Activated CD4-positive, CD25-positive, alpha-beta regulatory T cell treated with anti-CD3 and anti-CD28 coated beads, Interleukin-2, amount 50 U/mL, for 24 hours (primary cell): ENCODE measurements at places on chromosomes 5 and 9.

DNA sequence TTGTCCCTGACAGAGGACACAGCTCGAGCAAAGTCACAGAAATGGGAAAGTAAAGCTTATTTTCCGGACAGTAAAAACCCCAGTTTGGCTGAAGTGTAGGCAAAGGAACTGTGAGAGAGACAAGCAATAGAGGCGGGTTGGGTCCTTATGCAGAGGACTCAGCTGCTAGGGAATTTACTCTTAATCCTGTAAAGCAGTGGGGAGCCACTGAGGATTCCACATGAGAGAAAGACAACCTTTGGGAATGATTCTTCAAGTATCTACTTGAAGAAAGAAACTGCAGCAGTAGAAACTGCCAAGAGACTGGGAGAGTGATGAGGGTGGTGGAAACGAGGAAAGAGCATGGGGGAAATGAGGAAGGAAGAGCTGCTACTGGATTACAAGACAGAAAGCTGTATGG, 20.2 kb downstream of the ASTN2 start:
- ATAC-seq: no peak

- ATAC-seq: no peak
These were observed 18.6 kb downstream of the BRD3 start for GRCh38 chr9:134049236-134049635.

GRCh38 chr9:1421436-1421835, 371.3 kb downstream of the DMRT2 start:
- no peak for ATAC-seq

DNA sequence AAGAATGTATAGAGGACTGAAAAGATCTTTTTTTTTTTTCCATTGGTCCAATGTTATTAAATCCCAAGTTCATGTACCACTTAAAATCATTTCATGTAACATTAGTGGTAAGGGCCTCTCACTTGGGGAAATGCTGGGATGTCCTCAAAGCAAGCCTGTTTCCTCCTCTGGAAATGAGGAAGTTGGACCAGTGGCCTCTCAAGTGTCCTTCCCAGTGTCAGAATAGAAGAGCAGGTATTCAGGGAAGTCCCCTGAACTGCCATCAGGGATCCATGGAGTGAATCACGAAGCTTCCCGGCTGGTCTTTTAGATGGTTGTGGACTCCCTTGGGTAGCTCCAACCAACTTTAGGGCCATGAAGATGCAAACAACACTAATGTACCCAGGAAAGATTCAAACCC, 55.2 kb upstream of the AFAP1L1 start:
- ATAC-seq: no peak

DNA sequence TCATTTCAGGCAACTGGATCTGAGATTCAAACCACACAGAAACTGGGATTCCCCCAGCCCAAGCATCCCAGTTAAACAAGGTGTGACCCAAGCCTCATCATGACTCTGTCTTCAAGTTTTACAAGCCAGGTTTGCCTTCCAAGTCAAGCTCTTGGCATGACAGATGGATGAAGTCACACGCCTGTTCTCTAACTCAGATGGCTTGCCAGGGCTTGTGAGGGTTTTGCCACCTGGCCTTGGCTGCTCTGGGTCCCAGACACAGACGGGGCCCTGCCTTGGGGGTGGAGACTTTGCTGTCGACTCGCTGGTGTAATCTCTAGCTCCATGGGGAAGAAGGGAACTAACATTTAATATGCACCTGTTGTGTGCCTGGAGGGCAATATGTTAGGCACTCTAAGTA, 95.8 kb upstream of the RARS1 start:
- ATAC-seq: no peak

- no peak for ATAC-seq
These were observed 79.4 kb upstream of the UNC5A start for GRCh38 chr5:176730815-176731475.

- ATAC-seq: no peak
These were observed 203.7 kb downstream of the GLIS3 start for GRCh38 chr9:4096121-4096520.

- ATAC-seq: no peak
These were observed 46.6 kb downstream of the TMEM252 start for GRCh38 chr9:68493958-68494577.

DNA sequence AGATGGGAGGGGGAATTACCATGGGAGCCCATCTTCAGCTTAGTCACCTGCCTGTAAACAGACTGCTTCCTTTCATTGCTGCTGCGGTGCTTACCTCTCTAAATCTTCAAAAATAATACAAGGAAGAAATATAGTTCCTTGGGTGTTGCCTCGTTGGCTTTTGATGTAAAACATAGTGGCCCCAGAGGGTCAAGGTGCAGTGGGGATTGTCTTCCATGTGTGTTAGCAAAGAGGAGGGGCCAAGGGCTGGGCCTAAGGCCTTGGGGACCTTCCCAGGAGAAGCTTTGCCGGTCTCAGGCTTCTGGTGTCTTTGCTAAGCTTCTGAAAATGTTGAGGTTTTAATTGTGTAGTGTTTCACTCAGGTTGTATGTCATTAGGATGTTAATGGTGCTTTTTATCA, 90.0 kb downstream of the PDE8B start:
- no peak for ATAC-seq

DNA sequence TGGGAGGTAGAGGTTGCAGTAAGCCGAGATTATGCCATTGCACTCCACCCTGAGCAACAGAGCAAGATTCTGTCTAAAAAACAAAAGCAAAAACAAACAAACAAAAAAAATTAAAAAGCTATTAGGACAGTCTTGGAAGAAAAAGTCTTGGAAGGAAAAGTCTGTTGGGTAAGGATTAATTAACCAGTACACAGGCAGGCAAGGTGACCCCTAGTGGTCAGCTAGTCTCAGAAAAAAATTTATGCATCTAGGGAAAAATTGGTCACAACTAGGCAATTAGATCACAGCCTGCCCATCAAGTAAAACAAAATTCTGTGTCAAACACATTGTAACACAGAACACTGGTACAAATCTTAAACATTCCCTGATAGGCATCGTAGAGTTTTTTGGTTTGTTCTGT, 6.7 kb upstream of the ANKRD18B start:
- ATAC-seq: no peak

DNA sequence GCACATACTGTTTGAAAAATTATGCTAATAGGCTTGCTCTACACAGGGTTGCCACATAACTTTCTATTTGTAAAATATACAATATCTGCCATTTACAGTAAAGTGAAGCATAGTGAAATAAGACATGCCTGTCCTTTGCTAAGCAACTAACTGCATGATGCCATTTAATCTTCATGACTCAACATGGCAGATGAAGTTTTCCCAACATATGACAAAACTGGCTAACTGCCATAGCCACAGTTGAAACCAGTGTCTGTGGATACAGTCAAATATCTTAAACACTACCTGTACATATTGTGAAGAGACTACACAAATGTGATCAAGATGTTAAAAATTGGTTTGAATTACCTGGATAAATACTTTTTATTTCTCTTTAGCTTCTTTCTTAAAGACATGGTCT, 3.1 kb upstream of the DMAC1 start:
- no peak for ATAC-seq

DNA sequence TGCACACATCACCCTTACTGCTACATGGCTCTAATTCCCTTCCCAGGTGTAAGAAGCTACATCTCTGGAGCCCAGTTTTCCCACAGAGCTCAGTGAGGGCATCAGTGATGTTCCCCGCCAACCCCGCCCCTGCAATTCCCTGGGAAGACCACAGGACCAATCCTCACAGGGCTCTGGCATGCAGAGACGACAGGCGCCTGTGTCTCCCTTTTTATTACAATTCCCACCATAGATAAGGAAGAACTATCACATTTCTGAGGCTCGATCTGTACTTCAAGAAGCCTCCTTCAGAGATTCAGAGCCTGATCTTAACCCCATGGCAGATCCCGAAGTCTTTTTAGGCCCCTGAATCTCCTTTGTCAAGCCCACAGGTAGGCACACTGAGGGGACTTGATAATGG, at the start of gene OR1L6:
OR1L6 (plus strand) TSS at position 301 of the 400 bp plus-strand sequence. CDS start 7,545 bp downstream, outside the sequence.
- ATAC-seq: no peak

GRCh38 chr5:50791813-50792212, 125.4 kb downstream of the PARP8 start:
- ATAC-seq: no peak

DNA sequence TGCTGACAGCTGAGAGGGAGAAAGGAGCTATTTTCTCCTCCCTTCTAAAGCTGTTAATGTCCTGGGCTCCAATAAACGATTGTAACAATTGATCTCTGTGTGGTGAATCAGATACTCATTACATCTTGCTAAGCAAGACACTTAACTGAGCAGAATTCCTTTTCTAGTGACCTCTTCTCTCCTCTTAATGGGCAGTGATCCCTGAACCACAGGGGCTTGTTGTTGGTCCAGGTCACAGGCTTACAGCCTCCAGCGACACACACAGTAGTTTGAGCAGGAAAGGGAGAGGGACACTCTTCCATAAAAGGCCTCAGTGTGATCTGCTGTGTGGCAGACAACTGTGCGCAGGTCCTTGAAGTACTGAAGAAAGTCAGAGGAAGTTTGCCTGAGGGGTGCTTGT, 58.5 kb upstream of the MYO10 start:
- ATAC-seq: no peak

- no peak for ATAC-seq
These were observed 17.8 kb upstream of the ERMP1 start for GRCh38 chr9:5850724-5851122.

DNA sequence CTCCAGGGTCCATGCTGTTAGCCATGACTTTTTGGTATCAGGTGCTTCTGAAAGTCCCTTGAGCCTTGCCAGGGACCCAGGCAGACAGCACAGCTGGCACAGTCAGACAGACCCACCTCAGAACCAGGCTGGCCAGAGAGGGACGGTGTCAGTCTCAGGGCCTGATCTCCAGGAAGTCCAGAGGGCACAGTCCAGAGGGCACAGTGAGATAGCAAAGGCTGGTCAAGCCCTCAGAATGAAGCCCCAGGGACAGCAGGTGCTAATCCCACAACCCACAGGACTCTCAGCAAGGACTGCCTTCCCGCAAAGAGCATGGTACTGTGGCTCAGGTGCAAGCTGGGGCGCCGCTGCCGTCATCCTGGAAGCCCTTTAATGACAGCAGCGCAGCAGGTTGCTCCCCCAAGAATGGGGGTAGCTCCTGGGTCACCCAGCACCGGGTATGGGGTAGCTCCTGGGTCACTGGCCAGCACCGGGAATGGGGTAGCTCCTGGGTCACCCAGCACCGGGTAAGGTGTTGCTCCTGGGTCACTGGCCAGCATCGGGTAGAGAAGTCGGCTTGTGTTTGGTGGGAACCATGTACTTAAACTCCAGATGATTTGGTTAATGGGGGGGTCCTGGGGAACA, 105.6 kb upstream of the PHYKPL start:
- no peak for ATAC-seq

DNA sequence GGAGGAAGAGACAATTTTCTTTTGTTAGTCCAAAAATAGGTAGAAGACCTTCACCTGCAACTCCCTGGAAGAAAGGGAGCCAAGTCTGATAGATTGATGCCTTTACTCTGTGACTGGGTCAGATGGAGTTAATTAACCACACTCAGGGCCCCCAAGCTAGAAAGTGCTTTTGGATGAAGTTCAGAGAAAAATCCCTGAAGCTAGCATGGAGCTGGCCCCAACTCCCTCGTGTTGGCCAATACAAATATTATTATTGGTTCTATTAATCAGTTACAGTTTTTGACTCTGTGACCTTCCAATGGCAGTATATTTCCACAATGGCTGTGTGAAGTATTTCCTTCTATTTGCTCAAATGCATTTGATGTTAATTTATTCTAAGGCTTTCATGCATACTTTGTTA, 1753.5 kb downstream of the EFNA5 start:
- ATAC-seq: no peak

- no peak for ATAC-seq
These were observed 33.6 kb upstream of the ACOT12 start for GRCh38 chr5:81427566-81427965.
